ENCODE measurements at places on chromosomes 1 and 21. TPM values are rescaled to one million over a fixed set of nuclear protein-coding genes. Genes with fewer than 3 reads are reported as not detected.

GRCh38 chr1:30191154-30191702 lies 532.2 kb downstream of the MATN1 start:
- DNase-seq = peak; percentile 4

- DNase-seq = no peak
Observed at GRCh38 chr1:180606155-180606554, 25.7 kb upstream of the XPR1 start.

- DNase-seq = no peak
Observed at GRCh38 chr1:64909031-64909430, 57.3 kb downstream of the JAK1 start.

DNA sequence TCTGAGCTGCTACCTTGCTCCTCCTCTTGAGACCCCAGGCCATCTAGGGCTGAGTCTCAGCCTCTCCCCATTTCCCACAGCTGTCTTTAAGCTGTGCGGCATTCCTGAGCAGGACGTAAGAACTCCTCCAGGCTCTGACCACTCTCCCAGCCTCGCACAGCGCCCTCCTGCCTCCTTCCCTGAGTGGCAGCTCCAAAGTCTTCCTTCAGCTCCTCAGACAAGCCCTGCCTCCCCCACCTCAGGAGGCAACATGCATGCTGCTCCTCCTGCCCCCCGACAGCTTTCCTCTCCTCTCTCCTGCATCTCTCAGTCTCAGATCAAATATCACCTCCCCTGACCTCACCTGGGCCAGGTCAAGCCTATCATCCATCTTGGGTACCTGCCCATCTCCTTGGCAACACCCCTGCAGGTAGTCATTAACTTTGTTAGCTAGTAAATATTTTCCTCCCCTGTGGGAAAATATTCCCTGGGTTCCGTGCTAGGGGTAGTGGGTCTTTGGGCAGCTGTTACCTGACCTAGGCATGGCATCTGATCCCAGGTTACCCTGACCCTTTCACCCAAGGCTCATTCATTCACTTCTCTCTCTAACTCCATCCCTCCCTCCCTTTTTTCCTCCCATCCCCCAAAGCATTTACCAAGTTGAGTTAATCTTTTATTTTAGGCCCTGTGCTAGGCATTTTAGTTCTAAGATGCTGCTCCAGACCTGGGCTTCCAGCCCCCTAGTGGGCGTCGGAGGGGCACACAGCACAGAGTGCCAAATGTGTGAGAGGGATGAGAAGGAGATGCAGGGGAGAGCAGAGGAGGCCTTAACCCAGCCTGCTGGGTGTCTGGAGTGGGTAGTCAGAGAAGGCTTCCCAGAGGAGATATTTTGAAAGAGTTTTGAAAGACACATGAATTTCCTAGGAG lies 419.9 kb downstream of the PTPRU start:
- DNase-seq = no peak

DNA sequence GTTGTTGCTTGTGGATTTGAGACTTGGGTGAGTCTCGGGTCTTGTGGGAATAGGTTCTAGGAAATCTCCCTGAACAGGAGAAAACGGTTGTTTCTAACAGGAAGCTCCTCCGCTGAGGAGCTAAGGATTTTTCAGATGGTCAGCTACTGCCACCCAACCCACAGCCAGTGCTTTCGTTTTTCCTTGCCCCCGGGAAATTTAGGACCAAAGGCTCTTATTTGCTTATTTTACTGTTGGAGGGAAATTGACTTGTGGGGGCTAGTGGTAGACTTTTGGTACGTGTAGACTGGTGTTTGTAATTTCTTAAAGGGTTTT lies 792 bp downstream of the SNX7 start:
- DNase-seq = peak; percentile 24

- peak; percentile 3 for DNase-seq
Observed at GRCh38 chr1:115929881-115930280, 46.4 kb upstream of the SLC22A15 start.

GRCh38 chr1:243525085-243525487 lies 269.2 kb downstream of the SDCCAG8 start:
- peak; percentile 85 for DNase-seq

DNA sequence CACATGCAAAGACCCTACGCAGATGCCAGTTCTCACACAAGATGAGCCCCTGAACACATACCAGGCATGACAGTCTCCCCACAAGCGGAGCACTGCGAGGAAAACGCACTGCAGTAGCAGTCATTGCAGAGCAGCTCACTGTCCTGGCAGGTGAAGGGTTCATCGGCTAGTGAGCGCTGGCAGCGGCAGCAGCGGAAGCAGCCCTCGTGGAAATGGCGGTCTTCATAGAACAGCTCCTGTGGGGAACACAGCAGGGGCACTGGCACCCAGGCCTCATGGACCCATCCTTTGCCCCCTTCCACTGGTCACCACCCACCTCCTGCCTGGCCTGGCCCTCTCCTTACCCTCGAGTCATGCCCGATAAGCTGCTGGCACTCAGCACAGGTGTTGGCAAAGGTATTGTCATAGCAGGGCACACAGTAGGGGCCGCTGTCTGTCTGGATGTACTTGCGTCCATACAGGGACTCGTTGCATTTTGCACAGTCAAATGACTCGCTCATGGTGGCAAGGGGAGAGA lies 6.3 kb downstream of the FHL3 start:
- peak; percentile 79 for DNase-seq

DNA sequence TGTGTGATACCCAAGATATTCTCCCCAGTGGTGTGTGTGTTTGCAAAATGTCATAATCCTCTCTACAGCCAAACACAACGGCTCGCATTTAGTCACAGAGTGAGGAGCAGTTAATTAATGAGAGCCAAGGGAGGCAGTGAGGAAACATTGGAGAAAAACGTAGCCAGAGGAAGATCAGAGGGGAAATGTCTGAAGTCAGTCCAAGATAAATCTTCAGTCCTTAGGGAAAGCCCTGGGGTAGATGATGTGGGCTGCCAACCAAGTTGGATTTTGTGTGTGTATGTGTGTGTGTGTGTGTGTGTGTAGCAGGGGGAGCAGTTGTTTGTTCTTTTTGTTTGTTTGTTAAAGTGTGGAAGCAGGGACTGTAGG lies 201.0 kb upstream of the PTBP2 start:
- no peak for DNase-seq

DNA sequence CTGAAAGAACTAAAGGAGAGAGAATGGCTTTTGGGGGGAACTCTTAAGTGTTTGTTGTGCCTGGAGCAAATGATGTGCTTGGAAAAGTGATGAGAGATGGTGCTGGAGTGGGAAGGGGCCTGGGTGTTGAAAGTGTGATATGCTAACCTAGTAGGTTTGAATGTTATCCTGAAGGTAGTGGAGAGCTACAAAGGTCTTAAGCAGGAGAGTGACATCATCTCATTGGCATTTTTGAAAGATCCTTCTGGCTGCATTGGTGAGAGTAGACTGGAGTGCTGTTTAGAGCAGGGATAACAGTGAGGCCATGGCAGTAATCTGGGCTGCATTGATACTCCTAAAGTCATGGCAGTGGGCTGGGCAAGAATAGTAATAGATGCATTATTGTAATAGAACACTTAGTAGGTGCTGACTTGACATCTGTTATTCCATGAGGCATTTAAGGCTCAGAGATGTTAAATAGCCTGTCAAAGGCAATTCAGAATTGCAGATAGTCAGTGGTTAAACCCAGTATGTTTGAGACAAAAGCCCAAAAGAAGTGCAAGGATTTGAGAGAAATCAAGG lies 44.5 kb downstream of the MDM4 start:
- peak; percentile 23 for DNase-seq

- DNase-seq = no peak
Observed at GRCh38 chr1:91173346-91173890, 151.6 kb upstream of the ZNF644 start.

HSF2BP gene
- total RNA-seq = 0.44 TPM

MPL gene
- total RNA-seq = not detected

TFF1 gene
- not detected for total RNA-seq

OR2T29 gene
- total RNA-seq = not detected

DNA sequence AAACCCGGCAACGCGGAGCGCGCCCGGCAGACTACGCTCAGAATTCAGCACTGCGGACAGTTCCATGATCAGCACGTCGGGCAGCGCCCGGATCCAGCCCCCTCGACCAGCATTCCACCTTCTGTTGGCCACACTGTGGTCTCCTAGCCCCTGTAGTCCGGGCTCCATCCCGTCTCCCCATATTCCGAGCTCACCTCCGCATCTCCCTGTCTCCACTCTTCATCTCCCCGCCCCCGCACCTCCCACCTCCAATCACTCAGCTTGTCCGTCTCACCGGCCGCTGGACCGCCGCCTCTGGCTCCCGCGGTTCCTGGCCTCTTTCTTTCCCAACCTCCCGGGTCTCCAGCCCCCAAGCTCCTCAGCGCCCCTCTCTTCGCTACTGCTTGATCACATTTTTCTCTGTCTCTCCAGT lies 500 bp downstream of the EPHA10 start:
- peak; percentile 48 for DNase-seq

DNA sequence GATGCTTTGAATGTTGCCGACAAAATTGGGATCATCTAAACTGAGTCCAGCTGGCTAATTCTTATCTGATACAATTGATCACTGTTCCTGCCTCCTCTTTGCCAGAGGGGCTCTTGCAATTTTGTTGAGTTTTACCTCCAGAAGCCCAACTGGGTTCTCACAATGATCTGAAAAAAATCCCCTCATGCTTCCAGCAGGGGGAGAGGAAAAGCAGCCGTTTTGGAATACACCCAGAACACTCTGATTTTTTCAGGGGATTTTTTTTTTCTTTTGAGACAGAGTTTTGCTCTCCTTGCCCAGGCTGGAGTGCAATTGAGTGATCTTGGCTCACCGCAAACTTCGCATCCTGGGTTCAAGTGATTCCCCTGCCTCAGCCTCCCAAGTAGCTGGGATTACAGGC lies 13.9 kb upstream of the RERE start:
- no peak for DNase-seq

DNA sequence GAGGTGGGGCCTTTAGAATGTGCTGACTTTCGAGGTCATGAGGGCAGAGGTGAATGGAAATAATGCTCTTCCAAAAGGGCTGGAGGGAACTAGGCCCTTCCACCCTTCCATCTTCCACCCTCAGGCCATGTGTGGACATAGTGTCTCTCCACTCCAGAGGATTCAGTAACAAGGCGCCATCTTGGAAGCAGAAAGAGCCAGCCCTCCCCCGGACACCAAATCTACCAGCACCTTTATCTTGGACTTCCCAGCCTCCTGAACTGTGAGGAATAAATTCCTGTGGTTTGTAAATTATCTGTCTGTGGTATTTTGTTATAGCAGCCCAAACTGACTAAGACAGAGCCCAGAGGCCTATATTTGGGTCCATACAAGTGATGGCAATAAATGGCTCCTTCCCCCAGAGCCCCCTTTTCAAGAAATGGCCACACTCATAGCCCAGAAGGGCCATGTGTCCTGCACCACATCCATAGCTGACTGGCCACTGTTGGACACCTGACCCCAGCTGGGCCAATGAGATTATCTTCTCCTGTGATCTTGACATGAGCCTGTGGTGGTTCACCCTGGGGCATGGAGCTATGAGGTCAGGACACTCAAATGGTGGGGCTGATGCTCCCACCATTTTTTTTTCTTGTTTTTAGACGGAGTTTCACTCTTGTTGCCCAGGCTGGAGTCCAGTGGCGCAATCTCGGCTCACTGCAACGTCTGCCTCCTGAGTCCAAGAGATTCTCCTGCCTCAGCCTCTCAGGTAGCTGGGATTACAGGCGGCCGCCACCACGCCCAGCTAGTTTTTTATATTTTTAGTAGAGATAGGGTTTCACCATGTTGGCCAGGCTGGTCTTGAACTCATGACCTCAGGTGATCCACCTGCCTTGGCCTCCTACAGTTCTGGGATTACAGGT lies 114.9 kb downstream of the RRAGC start:
- DNase-seq = no peak

- DNase-seq = no peak
Observed at GRCh38 chr1:4219826-4220225, 319.8 kb upstream of the C1orf174 start.

DNA sequence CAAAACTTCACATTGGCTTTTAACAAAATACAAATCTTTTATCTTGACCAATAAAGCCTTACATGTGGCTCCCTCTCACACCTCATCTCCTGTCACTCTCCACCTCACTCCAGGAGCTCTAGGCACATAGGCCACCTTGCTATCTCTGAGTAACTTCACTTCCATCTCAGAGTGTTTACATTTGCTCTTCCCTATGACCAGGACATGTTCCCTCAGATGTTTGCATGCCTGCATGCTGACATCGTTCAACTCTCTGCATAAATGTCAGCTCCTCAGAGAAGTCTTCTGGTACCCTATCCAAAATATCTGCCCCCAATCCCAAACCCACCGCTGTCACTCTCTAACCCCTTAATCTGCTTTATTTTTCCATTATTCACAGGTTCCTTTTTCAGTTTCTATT lies 110.9 kb downstream of the TOMM20 start:
- no peak for DNase-seq

TAS1R1 gene
- total RNA-seq = not detected

DNA sequence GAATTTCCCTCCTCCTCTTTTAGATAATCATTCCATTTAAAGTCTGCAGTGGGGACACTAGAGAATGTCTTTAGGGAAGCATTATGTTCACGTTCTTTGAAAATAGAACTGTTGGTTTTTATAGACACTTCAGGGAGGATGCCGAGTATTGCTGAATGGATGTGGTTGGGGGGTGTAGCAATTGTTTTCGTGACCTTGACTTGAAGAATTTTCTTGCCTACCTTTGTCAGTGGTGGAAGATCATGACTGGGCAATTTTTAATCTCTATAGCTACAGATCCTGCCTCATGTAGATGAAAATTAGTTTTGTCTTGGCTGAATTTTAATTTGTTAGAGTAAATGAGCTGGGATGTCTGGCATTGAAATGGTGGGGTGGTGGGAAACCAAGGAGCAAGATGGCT lies 3.8 kb downstream of the SMG7 start:
- DNase-seq = no peak

DNA sequence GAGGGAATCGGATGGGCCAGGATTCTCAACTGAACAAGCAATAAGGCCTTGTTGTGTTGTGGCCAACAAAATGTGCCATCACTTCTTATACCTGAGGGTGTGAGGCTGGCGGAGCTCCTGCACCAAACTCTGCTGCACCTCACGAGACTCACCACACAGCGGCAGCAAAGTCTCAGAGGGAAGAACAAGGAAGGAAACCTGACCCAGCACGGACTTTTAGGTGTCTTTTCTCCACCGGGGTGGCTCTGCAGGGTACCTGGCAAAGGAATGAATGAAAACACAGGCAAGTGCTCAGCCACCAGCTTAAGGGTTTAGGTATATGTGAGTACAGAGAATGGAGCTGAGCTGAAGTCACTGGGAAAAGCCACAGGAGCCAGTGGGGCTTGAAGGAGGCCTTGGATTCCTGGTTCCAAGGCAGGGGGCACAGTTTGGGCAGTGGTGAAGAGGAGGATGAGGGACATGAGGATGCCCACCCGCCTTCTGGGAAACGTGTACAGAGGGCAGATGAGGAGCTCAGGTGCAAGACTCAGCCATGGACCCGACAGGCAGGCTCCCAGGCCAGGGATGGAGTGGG lies 31.1 kb upstream of the HSD3B1 start:
- peak; percentile 41 for DNase-seq

- no peak for DNase-seq
Observed at GRCh38 chr1:30377230-30378002, 346.0 kb downstream of the MATN1 start.

DNA sequence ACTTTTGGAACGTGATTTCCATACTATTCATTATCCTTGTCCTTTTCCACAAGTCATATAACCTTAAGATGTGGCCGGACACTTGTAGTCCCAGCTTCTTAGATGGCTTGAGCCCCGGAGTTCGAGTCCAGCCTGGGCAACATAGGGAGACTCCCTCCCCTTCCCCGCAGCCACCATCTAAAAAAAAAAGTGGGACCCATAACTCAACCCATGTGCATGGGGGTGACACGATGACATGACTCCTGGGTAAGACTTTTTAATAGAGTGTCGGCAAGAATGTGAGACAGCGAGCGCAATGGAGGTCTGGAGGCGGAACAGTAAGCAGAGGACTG lies 25.7 kb downstream of the MIA3 start:
- no peak for DNase-seq

GRCh38 chr1:170593173-170594011 lies 61.4 kb downstream of the GORAB start:
- no peak for DNase-seq

All from lung microvascular endothelial cell (primary cell).